ENCODE measurements at places on chromosomes 12 and 14.

GRCh38 chr14:103697206-103697602 lies 18.0 kb downstream of the XRCC3 start:
- no peak for DNase-seq

DNA sequence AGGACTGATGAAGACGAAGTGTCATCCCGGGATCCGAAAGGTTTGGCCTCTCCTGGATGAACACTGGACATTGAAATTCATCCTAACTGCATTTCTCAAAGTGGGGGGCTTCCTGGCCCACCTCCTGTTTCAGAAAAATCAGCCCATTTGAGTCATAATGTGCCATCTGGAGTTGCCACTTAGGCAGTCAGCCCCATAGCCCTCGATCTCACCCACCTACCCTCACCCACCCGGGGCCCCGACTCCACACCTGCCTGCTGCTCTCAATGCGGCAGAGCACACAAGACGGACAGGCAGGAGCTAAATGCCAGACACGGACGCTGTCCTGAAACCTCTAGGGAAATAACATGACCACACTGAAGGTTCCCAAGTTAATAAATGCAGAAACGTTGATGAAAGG lies 12.6 kb downstream of the DLK1 start:
- no peak for DNase-seq

DNA sequence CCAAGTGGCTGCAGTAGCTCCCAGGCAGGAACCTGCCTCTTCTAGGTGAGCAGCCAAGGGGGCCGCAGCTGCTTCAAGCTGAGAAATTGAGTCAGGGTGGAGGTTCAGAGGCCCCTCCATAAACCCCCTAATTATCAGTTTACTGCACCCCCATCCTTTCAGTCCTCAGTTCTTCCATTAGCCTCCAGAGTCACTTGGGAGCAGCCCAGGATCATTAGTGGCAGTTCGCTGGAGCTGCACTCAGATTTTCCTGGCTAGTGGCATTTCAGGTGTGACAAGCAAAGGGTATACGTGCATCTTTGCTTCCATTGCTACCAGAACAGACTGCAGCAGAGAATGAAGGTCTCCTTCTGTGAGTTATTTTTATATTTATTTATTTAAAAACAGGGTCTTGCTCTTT lies 358.7 kb downstream of the FUT8 start:
- no peak for DNase-seq

GRCh38 chr12:57215668-57216013 lies 953 bp upstream of the NXPH4 start:
- DNase-seq = peak; percentile 68

DNA sequence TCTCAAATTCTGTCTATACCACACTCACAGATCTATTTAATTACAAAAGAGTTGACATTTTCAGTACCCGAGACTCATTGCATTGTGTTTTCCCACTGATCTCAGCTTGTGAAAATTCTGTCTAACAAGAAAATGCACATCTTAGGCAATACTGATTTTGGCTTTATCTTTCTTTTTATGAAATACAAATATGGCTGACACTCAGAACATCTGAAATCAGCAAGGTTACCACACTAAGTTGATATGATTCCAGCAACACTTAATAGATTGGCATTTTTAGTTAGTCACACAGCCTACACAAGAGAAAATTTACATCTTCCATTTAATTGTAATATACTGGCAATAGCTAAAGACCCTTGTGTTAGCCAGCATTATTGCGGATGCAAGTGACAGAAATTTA lies 40.3 kb downstream of the PEX5 start:
- no peak for DNase-seq

- no peak for DNase-seq
Measured at GRCh38 chr12:111239235-111239634, 129.7 kb downstream of the PHETA1 start.

DNA sequence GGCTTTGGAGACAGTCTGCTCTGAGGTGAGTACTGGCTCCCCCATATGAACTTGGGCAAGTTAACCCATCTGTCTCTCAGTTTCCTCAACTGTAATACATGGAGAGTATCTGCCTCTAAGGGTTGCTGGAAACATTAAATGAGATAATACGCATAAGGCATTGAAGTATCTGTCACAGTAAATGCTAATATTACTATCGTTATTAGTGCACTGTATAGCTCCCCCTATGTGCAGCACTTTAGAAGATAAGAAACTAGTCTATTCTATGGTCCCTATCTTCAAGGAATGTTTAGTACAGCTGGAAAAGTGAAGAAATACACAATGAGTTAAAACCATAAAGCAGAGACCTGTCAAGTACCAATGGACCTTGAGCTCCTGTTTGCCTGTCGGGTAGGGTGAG lies 51.7 kb upstream of the CFL2 start:
- no peak for DNase-seq
